ENCODE measurements at places on chromosomes 16 and 17. TPM values are rescaled to one million over a fixed set of nuclear protein-coding genes. Genes with fewer than 3 reads are reported as not detected.

DNA sequence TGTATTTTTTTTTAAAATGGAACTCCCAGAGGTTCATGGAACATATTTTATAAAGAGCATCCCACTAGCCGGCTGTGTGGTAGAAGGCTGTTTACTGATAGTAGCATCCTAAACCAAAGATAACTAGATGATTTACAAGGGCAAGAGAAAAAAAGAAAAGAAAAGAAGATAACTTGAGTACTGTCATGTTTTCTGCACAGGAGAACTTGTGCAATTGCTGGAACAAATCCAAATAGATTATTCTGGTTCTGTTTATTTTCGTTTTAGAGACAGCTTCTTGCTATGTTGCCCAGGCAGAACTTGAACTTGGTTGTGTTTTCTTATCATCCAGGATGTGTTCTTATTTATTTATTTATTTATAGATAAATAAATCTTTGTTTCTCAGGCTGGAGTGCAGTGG is 20.9 kb upstream of the PPM1D start:
- DNase-seq, result no peak

DNA sequence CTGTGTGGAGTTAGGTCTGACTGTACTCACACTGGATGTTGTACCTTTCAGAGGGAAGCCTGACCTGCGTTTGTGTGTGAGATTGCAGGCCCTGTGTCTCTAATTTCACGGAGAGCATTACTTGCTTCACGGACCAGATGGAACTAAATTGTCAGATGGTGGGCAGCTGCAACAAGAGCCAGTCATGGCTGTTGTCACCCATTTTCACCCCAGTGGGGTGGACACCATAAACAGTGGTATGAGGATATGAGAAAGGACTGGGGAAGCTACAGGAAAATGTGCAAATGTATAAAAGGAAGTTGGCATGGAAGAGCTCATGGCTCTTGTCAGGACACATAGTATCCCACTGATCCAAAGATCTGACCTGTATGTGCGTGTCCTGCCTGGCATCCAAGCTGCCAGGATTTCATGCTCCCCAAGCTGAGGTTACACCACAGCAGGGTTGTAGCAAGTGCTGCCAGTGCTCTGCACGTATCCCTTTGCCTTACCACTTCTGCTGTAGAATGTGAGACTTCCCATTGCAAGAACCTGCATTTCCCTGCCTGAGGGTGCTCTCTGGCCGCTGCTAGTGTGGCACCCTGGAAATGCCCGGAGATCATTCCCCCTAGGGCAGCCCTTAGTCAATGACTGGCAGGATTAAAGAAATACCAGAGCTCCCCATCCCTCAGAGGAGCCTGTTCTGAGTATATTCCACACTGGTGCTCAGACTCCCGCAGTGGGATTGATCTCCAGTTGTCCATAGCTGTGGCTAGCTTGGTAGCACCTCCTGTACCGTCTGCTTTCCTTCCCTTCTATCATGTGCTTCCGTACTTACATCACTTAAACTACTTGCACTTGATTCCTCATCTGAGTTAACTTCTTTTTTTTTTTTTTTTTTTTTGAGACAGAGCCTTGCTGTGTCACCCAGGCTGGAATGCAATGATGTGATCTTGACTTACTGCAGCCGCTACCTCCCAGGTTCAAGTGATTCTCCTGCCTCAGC is 70.4 kb upstream of the TANC2 start:
- DNase-seq, result no peak

- DNase-seq, result peak; percentile 81
These were observed at the start of gene CX3CL1 for GRCh38 chr16:57372372-57373116. TSS of gene CX3CL1 (plus strand) at chr16:57372490. CDS start at chr16:57372569, 79 bp downstream.

DNA sequence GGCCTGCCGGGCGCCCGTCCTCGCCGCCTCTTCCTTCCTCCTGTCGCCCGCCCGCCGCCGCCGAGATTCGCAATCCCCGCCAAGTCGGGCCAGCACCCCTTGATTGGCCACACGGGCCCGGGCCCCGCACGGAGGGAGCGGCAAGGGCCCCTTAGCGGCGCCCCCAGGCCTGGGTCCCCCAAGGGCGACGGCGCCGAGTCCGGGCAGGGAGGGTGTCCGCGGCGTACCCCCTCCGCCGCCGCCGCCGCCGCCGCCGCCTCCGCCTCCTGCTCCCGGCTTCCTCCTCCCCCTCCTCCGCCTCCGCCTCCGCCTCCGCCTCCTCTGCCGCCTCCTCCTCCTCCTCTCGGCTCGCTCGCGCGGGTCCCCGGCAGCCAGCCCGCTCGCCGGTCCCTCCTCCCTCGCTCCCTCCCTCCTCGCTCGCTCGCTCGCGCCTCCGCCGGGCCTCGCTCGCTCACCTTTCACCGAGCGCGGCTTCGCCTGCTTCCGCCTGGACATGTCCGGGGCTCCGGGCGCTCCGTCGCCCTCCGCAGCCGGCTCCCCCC is 561 bp downstream of the ZNF423 start:
- DNase-seq, result peak; percentile 78

DNA sequence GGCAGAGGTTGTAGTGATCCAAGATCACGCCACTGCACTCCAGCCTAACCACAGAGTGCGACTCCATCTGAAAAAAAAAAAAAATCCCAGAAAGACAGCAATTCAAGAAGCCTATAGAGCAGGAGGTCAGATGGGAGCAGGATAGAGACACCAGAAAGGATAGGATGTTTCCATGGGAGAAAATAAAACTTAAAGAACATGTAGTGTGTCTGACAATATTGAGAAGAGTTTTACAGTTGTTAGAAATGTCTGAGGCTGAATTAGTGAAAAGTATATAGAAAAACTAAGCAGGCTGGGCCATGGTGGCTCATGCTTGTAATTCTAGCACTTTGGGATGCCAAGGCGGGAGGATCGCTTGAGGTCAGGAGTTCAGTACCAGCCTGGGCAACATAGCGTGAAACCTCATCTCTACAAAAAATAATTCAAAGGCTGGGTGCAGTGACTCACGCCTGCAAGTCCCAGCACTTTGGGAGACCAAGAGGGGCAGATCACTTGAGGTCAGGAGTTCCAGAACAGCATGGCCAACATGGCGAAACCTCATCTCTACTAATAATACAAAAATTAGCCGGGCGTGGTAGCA is 15.3 kb upstream of the TRIM37 start:
- no peak for DNase-seq

- no peak for DNase-seq
These were observed 217.2 kb downstream of the SNX29 start for GRCh38 chr16:12193692-12194091.

DNA sequence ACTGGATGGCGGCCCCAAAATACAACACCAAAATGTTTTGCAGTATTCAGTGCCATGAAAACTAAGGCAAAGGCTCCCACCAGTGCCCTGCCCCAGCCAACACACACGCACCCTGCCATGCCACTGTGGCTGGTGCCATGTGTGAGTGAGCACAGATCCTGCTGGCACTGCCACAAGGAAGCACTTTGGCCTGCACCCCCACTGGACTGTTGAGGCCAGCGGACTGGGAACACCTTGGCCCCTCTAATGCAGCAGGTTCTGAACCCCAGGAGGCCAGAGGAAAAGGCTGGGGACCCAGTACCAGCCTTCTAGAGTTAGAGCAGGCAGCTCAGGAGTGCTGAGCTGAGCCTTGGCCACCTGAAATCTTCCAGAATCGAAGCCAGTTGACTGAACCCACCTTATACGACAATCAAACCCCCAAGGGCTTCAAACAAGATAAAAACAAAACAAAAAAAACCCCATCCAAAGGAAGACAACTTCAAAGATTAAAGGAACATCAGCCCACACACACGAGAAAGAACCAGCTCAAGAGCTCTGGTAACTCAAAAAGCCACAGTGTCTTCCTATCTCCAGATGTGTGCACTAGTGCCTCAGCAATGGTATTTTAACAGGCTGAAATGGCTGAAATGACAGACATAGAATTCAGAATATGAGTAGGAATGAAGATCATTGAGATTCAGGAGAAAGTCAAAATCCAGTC is 21.5 kb downstream of the NLRP1 start:
- DNase-seq, result no peak

GRCh38 chr17:59802160-59802559 is 90.6 kb downstream of the TUBD1 start:
- no peak for DNase-seq

The TMEM204 gene
- 42.2 TPM for total RNA-seq

The SSTR5 gene
- 2.7 TPM for total RNA-seq

- no peak for DNase-seq
These were observed 60.7 kb downstream of the CLEC16A start for GRCh38 chr16:11004973-11005610.

DNA sequence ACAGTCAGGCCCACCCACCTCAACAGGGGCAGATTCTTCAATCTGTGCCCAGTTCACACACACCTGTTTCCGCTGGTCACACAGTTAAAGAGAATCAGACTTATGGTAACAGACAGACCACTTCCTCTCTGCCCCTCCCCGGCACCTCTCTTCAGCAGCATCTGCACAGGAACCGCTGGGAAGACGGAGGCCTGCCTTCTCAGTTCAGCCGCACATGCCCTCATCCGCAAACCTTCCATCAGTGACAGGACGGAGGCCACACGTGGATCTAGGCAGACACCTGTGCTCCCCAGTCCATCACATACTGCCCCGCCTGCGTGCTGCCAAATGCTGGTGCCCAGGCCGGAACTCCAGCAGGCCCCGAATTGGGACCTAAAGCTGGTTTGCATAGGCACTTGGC is 10.3 kb downstream of the PHB1 start:
- DNase-seq, result no peak

The CRYM gene
- total RNA-seq, result 91.1 TPM

The ZNF48 gene
- total RNA-seq, result 10.7 TPM

The C17orf100 gene
- not detected for total RNA-seq

GRCh38 chr17:2710803-2711607 is 559 bp downstream of the CLUH start:
- no peak for DNase-seq

DNA sequence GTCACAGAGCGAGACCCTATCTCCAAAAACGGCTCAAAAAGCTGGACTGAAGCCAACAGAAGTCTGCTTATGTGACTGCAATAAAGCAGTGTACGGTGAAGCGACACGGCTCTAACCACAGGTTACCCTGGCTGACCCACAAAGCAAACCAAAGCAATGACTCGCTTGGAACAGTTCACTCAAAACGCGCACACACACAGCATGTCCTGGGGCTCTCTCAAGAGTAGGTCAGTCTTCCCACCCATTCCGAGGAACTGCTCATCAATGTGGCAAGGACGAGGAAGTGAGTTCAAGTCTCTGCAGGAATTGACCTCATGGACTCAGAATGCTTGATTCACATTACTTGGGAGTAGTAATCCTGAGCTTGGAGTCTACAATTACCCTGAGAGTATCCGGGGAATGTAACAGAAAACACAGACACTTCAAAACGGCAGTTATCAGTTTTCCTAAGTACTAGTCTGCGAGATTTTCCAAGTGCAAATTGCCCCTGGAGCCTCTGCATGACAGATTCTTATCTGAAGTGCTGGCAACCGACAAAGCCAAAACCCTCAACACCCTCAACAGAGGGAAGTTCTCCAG is 25.4 kb downstream of the PELP1 start:
- DNase-seq, result no peak
